ENCODE measurements at places on chromosomes 7 and 10.

GRCh38 chr10:7794251-7795026, 6.5 kb downstream of the ATP5F1C start:
- H3K27me3 ChIP-seq = no peaks in the 10 kb centered on the region
- DNase-seq = no peak
- no peak overlapping the region for H3K27ac ChIP-seq
- H3K4me1 ChIP-seq = peaks cover 25% of the 10 kb centered on the region

GRCh38 chr7:20222219-20222828, 5.1 kb upstream of the MACC1 start:
- no peak overlapping the region for H3K27ac ChIP-seq
- DNase-seq = no peak

DNA sequence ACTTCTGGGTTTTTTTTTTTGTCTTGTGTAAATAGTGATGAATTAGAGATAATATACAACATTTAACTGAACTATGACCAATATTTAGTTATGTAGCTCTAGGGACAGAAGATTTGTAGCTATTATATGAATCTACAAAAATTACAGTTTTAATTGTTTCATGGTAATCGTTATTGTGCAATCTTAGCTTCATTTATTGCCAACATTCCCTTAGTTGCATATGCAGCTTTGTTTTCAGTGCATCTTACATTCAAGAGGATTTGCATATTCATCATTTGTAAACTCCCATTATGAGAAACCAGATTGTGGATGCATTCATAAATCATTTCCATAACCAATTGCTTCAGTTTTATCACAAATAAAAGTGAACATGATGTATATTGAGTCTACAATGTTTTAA, 68.8 kb downstream of the MALRD1 start:
- no peak overlapping the region for H3K27ac ChIP-seq
- no peaks in the 10 kb centered on the region for H3K27me3 ChIP-seq
- H3K4me3 ChIP-seq = no peak overlapping the region
- no peak for DNase-seq

- no peak for DNase-seq
- peaks cover 98% of the 10 kb centered on the region for H3K4me1 ChIP-seq
- H3K27ac ChIP-seq = peak overlapping the region; percentile 89
- no peak overlapping the region for H3K4me3 ChIP-seq
- no peaks in the 10 kb centered on the region for H3K27me3 ChIP-seq
These were observed 102.3 kb downstream of the SORBS1 start for GRCh38 chr10:95458871-95459270.

DNA sequence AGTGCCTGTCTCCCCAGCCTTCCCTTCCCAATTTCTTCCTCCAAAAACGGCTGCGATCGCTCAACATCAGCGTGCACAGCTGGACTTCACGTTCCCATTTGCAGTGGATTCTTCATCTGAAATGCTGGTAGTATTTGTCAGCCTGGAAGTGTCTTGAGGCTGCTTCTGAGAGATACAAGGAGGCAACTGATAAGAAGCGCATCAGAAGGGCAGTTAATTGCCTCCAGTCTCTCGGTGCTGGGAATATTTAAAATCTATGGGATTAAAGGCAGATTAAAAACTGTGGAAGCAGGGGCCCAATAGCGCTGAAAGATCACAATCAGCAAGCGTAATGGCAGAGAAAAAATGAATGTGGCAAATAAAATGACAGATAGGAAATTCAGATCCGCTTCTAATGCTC, 450.0 kb downstream of the GATA3 start:
- H3K36me3 ChIP-seq = no peaks in the 10 kb centered on the region
- H3K27me3 ChIP-seq = no peaks in the 10 kb centered on the region
- no peak overlapping the region for H3K27ac ChIP-seq
- no peaks in the 10 kb centered on the region for H3K4me1 ChIP-seq
- no peak overlapping the region for H3K4me3 ChIP-seq

DNA sequence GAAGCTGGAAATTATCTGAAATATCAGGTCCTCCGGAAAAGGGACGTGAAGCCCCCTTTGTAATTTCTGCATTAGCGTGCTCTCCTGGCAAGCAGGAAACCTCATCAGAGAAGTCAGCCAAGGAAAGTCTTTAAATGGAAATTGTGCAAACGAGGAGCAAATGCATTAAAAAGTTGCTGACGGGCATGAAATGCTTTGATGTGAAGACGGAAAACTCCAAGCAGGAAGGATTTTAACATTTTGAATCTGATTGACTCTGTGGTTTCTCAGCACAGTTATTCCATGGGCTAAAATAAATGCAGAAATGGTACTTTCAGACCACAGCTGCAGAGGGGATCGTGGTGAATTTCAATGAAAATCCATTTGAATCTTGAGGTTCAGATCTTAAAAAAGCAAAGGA, 167.8 kb downstream of the AHR start:
- no peaks in the 10 kb centered on the region for H3K27me3 ChIP-seq
- H3K27ac ChIP-seq = no peak overlapping the region

GRCh38 chr7:16055263-16055976, 365.9 kb downstream of the CRPPA start:
- no peak for DNase-seq
- no peak overlapping the region for H3K27ac ChIP-seq
- no peaks in the 10 kb centered on the region for H3K27me3 ChIP-seq
- no peak overlapping the region for H3K4me3 ChIP-seq

GRCh38 chr7:16587790-16588189, 57.8 kb downstream of the ANKMY2 start:
- no peak overlapping the region for H3K27ac ChIP-seq
- no peaks in the 10 kb centered on the region for H3K27me3 ChIP-seq
- no peaks in the 10 kb centered on the region for H3K36me3 ChIP-seq
- DNase-seq = no peak
- H3K4me3 ChIP-seq = no peak overlapping the region

GRCh38 chr7:47571331-47572093, 10.4 kb downstream of the TNS3 start:
- peak overlapping the region; percentile 53 for H3K4me3 ChIP-seq
- DNase-seq = peak; percentile 63
- H3K27me3 ChIP-seq = no peaks in the 10 kb centered on the region
- H3K4me1 ChIP-seq = peaks cover 77% of the 10 kb centered on the region
- peak overlapping the region; percentile 91 for H3K27ac ChIP-seq

DNA sequence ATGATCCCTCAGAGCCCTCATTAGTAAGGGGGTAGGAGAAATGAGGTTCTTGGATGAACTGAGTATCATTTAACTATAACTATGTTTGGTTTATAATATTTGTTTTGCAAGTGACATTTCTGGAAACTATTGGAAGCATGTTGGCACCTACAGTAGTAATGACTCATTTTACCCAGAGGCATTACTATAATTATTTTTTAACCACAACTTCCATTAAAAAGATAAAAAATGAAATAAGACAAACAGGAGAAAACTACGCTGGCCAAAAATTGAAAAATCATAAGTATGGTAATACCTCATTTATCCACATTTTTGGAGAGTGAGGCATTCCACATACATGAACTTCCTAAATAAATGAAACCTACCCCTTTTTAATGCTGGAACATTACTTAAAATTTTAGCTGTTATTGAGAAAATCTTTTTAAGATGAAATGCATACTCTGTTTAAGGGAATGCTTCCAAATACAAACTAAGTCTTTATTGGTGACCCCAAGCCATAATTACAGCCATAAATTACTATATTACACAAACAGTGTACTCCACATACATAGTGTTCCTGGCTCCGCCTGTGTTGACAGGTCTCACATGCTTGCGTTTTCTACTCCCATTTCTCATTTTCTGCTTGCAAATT, 84.6 kb upstream of the CAPZA2 start:
- no peaks in the 10 kb centered on the region for H3K36me3 ChIP-seq
- DNase-seq = no peak
- H3K27me3 ChIP-seq = no peaks in the 10 kb centered on the region
- no peak overlapping the region for H3K27ac ChIP-seq
- H3K4me1 ChIP-seq = peaks cover 53% of the 10 kb centered on the region
